ENCODE measurements at places on chromosomes 11 and 22. TPM values are rescaled to one million over a fixed set of nuclear protein-coding genes. Genes with fewer than 3 reads are reported as not detected.

Gene PPARA
- total RNA-seq: 31.5 TPM

Gene CD59
- 1,281 TPM for total RNA-seq

Gene SLC35F2
- 24.4 TPM for total RNA-seq

Gene MS4A7
- total RNA-seq: not detected

Gene GAL
- 1.2 TPM for total RNA-seq

Gene GLYATL1
- total RNA-seq: not detected

Gene TENM4
- not detected for total RNA-seq

Gene OR51I2
- total RNA-seq: not detected

Gene OR52N2
- not detected for total RNA-seq

Gene SLC5A4
- not detected for total RNA-seq

Gene GGTLC3
- not detected for total RNA-seq

Gene KRTAP5-7
- not detected for total RNA-seq

Gene TNNT3
- not detected for total RNA-seq

Gene PHF21B
- total RNA-seq: not detected

Gene DEFB108B
- total RNA-seq: not detected

Gene KDELR3
- total RNA-seq: 16.1 TPM

Gene UPK3A
- total RNA-seq: not detected

Gene SEZ6L
- not detected for total RNA-seq

Gene LSP1
- not detected for total RNA-seq

Gene SCN4B
- not detected for total RNA-seq

Gene C22orf42
- not detected for total RNA-seq

Gene ACR
- total RNA-seq: not detected

Gene RFPL3
- total RNA-seq: not detected

Gene LIF
- total RNA-seq: 260 TPM

Gene OR2AG1
- total RNA-seq: not detected

Gene RAG1
- total RNA-seq: 0.90 TPM

Gene SLC37A2
- 4.3 TPM for total RNA-seq

Gene TRIM48
- total RNA-seq: not detected

Gene TXN2
- 63.3 TPM for total RNA-seq

Gene SYTL2
- total RNA-seq: 10.6 TPM

Gene OR5P2
- total RNA-seq: not detected

Gene METTL15
- total RNA-seq: 19.4 TPM
